ENCODE measurements at places on chromosomes 11 and 22. TPM values are rescaled to one million over a fixed set of nuclear protein-coding genes. Genes with fewer than 3 reads are reported as not detected.

GRCh38 chr11:8838248-8838647, 72.7 kb upstream of the AKIP1 start:
- no peak for DNase-seq

GRCh38 chr11:72722050-72722748, 30.0 kb downstream of the ARAP1 start:
- DNase-seq = peak; percentile 94

DNA sequence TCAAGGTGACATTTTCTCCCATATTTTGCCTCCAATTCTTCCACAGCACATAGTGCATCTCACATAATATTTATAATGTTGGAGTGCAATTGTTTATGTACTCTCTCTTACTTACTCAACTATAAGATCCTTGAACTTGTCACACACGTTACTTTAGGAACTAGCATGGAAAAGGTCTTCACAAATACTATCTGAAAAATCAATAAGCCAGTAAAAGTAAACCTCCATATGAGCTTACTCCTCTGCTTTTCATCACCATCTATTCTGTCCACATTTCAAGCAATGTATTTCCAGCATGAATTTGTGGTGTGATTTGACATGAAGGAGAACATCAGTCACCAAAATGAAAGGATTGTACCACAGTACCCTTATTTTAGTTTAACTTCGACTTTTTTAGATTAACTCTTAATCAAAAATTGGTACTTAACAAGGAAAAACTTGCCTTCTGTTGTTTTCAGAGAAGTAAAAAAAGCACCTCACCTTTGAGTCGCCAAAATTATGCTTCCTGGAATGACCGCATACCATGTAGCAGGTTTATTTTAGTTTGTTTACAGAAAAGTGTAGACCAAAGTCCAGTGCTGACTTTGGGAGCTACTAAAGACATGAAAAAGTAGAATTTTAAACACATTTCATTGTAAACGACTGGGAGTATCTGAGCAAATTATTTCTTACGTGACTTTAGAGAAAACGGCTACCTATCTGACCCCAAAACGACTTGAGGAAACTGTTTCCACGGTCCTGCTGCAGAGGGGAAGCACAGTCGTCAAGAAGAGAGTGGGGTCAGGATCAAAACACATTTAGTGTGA, at the start of gene SLC22A9:
SLC22A9 (plus strand) TSS at position 621 of the 806 bp plus-strand sequence. CDS start 272 bp downstream, outside the sequence.
- no peak for DNase-seq

- DNase-seq = no peak
Observed at GRCh38 chr11:126197277-126197939, 14.0 kb downstream of the RPUSD4 start.

DNA sequence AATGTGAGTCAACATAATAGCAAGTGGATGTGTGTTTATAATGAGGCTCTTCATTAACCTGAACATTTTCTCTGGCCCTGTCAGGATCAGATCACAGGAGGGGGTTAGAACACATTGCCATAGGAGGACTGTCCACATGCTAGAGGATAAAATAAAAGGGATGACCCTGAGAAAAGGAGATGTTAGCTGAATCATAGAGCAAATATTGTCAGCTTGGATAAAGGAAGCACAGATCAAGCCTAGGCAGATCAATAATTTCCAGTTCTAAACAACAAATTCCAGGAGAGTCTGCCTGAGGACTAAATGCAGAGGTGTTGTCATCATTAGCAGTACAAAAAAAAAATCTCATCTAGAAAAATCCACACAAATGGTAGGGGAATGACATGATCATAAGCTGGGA, 337.9 kb downstream of the LRRC4C start:
- no peak for DNase-seq

- DNase-seq = no peak
Observed at GRCh38 chr11:7775689-7776088, 21.1 kb downstream of the OR5P2 start.

GRCh38 chr11:95544095-95544856, 245.3 kb downstream of the FAM76B start:
- no peak for DNase-seq

SF3A1 gene
- total RNA-seq = 109 TPM

GRCh38 chr22:44538518-44539315, 40.7 kb upstream of the RTL6 start:
- no peak for DNase-seq

TCN1 gene
- not detected for total RNA-seq

- no peak for DNase-seq
Observed at GRCh38 chr11:21895686-21896085, 297.2 kb upstream of the ANO5 start.

SLN gene
- total RNA-seq = 1.6 TPM

- no peak for DNase-seq
Observed at GRCh38 chr11:44776551-44777208, 49.9 kb downstream of the TSPAN18 start.

FAT3 gene
- total RNA-seq = 0.05 TPM

GALNT18 gene
- total RNA-seq = 12.3 TPM

RPS19BP1 gene
- total RNA-seq = 36.1 TPM

DEPDC5 gene
- total RNA-seq = 15.3 TPM

GRCh38 chr11:83694191-83694910, 408.2 kb upstream of the CCDC90B start:
- DNase-seq = no peak

Data from heart right ventricle (tissue), 16 donors.